ENCODE measurements at places on chromosomes 7 and 10. TPM values are rescaled to one million over a fixed set of nuclear protein-coding genes. Genes with fewer than 3 reads are reported as not detected.

The PAPOLB gene
- not detected for total RNA-seq

The ZNF282 gene
- 23.0 TPM for total RNA-seq

The ADRA2A gene
- total RNA-seq, result 0.06 TPM

The ZNF25 gene
- total RNA-seq, result 1.6 TPM

The UCMA gene
- total RNA-seq, result not detected

The CNPY1 gene
- total RNA-seq, result not detected

The SHTN1 gene
- total RNA-seq, result 25.9 TPM

The GPR85 gene
- not detected for total RNA-seq

The ANKRD2 gene
- total RNA-seq, result 7.3 TPM

The SH2B2 gene
- 3.2 TPM for total RNA-seq

Data from A549 treated with Hydrocortisone at 1 μM for 4 hours (cell line).